HT-29 (cell line): ENCODE measurements at places on chromosomes 6 and 20. TPM values are rescaled to one million over a fixed set of nuclear protein-coding genes. Genes with fewer than 3 reads are reported as not detected.

The GSTA1 gene
- total RNA-seq: not detected in 2 replicates

The SLC17A1 gene
- not detected in 2 replicates for total RNA-seq

DNA sequence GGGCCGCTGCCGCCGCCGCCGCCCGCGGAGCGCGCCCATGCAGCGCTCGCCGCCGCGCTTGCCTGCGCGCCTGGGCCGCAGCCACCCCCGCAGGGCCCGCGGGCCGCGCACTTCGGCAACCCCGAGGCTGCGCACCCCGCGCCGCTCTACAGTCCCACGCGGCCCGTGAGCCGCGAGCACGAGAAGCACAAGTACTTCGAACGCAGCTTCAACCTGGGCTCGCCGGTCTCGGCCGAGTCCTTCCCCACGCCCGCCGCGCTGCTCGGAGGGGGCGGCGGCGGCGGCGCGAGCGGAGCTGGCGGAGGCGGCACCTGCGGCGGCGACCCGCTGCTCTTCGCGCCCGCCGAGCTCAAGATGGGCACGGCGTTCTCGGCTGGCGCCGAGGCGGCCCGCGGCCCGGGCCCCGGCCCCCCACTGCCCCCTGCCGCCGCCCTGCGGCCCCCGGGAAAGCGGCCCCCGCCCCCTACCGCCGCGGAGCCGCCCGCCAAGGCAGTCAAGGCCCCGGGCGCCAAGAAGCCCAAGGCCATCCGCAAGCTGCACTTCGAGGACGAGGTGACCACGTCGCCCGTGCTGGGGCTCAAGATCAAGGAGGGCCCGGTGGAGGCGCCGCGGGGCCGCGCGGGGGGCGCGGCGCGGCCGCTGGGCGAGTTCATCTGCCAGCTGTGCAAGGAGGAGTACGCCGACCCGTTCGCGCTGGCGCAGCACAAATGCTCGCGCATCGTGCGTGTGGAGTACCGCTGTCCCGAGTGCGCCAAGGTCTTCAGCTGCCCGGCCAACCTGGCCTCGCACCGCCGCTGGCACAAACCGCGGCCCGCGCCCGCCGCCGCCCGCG is 730 bp downstream of the INSM1 start:
- no peak for DNase-seq

GRCh38 chr6:89353118-89353556 is 615 bp upstream of the UBE2J1 start:
- DNase-seq: no peak

DNA sequence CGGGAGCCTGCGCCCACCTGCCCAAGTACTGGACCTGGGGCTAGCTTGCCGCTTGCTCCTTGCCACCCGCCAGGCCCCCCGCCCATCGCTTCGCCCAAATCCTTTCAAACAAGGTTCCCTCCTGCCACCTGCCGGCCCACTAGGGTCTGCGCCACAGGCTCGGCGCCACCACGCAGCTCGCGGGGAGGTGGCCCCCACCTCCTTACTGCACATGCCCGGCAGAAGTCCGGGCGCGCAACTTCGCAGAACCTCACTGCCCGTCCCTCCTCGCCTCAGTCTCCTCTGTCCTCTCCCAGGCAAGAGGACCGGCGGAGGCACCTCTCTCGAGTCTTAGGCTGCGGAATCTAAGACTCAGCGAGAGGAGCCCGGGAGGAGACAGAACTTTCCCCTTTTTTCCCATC is 11.2 kb downstream of the GNAS-AS1 start:
- peak; percentile 22 for DNase-seq

GRCh38 chr6:160523223-160523622 is 140.9 kb downstream of the LPA start:
- no peak for DNase-seq
